ENCODE measurements at places on chromosomes 2 and 18.

DNA sequence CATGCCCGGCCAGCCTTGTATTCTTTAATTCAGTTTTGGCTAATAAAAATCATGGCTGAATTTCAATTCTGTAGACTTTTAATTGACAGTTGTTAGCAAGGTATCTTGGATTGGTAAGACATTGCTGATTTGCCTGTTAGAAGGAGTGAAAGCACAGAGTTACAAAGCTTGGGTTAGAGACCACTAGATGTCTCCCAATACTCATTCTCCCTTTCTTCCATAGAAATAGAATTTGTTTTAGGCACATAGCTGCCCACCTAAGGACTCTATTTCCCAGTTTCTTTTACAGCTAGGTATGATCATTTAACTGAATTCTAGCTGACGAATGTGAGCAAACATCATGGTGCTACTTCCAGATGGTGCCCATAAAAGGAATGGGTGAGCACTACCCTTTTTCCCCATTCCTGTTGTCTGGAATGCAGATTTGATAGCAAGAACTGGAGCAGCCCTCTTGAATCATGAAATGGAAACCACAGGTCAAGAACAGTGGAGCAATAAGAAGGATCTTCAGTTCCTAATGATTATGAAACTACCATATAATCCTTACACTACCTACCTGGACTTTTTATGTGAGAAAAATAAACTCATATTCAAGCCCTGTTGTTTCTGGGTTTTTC is 17.5 kb downstream of the PECR start:
- peak; percentile 34 for DNase-seq

DNA sequence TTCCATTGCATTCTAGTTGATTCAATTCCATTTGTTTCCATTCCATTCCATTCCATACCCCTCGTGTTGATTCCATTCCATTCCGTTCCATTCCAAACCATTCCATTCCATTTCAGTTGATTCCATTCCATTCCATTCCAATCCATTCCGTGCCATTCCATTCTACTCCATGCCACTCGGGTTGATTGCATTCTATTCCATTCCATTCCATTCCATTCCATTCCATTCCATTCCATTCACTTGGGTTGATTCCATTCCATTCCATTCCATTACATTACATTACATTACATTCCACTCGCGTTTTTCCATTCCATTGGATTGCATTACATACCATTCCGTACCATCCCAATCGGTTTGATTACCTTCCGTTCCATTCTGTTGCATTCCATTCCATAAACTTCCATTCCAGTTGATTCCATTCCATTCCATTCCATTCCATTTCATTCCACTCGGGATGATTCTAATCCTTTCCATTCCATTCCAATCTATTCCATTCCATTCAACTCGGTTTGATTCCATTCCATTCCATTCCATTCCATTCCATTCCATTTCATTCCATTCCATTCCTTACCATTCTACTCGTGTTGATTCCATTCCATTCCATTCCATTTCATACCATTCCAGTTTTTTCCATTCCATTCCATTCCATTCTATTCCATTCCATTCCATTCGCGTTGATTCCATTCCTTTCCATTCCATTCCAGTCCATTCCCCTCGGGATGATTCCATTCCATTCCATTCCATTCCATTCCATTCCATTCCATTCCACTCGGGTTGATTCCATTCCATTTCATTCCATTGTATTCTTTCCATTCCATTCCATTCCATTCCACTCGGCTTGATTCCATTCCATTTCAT is 1140.4 kb downstream of the RPIA start:
- no peak for DNase-seq

- DNase-seq: peak; percentile 92
Measured at GRCh38 chr2:118059919-118060478, 28.3 kb upstream of the INSIG2 start.

- DNase-seq: peak; percentile 18
Measured at GRCh38 chr2:199922856-199923255, 11.8 kb downstream of the C2orf69 start.

- peak; percentile 77 for DNase-seq
Measured at GRCh38 chr2:174802459-174802858, 38.2 kb upstream of the CHRNA1 start.

GRCh38 chr2:225735844-225736243 is 336.3 kb downstream of the NYAP2 start:
- DNase-seq: peak; percentile 66

- peak; percentile 58 for DNase-seq
Measured at GRCh38 chr18:49747876-49748275, 65.5 kb downstream of the ACAA2 start.

GRCh38 chr2:160372585-160372984 is 121.0 kb downstream of the RBMS1 start:
- peak; percentile 71 for DNase-seq

GRCh38 chr18:31487246-31488015 is 10.5 kb upstream of the DSG2 start:
- DNase-seq: peak; percentile 88

GRCh38 chr18:36885981-36886380 is 57.1 kb downstream of the KIAA1328 start:
- DNase-seq: no peak

GRCh38 chr2:28002181-28002580 is 111.7 kb downstream of the BABAM2 start:
- no peak for DNase-seq

DNA sequence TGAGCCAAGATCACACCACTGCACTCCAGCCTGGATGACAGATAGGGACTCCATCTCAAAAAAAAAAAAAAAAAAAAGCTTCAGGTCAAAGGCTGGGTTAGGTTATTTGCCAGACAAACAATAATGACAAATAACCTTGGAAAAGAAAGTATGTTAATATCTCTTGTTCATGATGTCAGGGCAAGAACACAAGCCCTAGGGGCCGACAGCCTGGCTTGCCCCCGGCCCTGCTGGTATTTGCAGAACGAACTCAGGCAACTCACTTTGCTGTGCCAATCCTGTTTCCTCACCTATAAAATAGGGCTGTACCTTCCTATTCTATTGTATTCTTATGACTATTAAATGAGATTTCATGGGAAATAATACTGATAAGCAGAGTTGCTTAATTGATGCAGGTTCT is 75.4 kb upstream of the CDC42EP3 start:
- DNase-seq: no peak

- DNase-seq: no peak
Measured at GRCh38 chr18:43398601-43399000, 121.3 kb upstream of the SYT4 start.

DNA sequence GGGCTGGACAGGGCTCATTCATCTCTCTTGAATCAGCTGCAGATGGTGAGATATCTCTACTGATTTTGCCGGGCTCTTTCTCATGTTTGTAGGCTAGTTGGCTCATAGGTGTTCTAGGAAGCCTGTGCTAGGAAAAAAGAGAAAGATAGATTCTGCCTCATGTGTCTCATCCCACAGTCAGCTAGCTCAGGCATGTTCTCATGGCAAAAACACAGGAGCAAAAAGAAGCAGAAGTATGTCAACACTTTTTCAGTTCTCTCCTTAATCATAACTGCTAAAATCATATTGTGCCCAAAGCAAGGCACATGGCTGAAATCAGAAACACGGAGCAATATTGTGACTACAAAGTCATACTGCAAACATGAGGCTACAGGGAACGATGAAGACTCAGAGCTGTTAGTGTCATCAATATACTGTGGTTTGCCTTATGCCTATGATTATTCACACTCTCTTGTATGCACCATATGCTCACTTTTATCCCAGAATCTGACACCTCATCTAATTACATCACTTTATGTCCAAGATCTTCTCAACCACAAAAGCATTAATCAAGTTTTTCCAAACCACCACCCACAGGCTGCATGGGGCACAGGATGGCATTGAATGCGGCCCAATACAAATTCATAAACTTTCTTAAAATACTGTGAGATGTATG is 571.9 kb upstream of the CNTNAP5 start:
- DNase-seq: no peak

- no peak for DNase-seq
Measured at GRCh38 chr2:207265869-207266268, 100.1 kb upstream of the KLF7 start.

DNA sequence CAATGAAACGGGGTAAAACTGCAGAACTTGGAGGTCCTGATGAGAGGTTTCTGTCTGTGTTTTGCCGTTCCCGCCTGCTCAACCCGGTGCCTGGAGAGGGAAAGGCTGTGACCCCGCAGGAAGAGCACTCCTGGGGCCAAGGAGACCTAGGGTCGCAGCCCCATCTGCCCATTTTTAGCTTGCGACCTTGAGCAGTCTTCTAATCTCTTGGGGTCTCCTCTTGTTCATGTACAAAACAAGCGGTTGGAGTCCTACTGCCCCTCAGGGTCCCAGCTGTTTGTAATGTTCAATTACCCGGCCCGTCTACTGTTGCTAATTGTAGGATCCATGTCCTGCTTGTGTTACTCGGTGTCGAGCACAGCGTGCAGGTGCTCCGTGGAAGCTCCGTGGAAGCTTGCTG is 104.5 kb downstream of the PTGR3 start:
- DNase-seq: no peak

GRCh38 chr2:187679454-187679853 is 125.2 kb upstream of the TFPI start:
- DNase-seq: peak; percentile 5

DNA sequence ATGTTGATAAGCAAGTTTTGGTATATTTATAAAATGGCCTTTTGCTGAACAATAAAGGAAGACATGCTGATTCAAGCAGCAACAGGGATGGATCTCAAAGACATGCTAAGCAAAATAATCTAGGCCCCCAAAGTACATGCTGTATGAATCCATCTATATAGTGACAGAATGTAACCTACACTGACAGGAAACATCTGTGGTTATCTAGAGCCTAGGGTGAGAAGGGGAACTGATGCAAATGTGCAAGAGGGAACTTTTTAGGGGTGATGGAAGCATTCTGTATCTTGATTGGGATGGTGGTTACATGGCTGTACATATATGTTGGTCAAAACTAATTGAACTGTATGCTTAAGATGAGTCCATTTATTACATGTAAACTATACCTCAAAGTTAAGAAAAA is 24.2 kb downstream of the CNRIP1 start:
- no peak for DNase-seq

DNA sequence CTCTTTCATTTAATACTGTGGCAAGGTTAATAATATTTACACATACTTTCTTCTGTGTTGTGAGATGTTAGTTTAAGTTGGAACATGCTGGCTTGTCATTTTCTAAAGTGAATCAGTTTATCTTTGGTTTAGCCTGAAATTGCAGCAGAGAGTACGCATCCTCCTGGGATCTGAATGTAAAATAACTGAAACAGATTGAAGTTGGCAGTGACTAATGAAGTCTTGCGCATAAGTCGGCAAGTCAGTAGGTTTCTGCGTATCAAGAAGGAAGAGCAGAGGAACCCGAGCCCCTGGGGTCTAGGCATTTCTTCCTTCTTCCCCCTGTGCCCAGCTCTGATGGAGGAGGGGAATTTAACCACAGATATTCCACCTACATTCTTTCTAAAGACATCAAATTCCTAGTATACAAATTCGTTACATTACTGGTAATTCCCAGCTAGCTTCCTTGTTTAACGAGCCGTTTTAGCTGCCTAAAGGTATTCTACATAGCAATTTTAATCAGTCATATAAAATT is 392.1 kb upstream of the RAB12 start:
- peak; percentile 16 for DNase-seq

- no peak for DNase-seq
Measured at GRCh38 chr2:43430489-43430888, 165.3 kb downstream of the THADA start.

DNA sequence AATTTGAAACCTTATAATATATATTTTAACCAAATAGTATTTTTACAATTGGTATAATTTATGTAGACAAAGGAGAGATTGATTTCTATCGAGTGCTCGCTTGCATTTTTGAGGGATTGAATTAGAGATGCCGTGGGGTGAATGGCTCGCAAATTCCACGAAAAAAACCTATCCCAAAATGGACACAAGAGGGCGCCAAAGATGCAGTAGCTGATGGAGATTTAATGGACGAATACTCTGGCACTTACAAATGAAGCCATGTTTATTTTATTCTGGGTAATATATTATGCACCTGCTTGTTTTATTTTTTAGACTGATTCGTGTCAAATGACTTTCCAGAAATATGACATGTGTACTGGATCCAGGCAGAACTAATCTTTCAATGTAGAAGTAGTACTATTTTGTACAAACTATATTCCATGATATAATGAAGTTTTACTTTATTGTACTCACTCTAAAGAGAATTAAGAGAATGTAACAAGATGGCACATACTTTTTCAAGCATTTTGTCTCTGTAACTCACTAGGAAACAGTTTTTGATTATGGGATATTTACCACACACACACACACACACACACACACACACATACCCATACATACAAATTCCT is 505.4 kb downstream of the PLCL1 start:
- DNase-seq: peak; percentile 76

GRCh38 chr2:171163261-171163660 is 2.6 kb upstream of the TLK1 start:
- no peak for DNase-seq

- DNase-seq: peak; percentile 51
Measured at GRCh38 chr18:10928772-10929373, 220.5 kb downstream of the PIEZO2 start.

DNA sequence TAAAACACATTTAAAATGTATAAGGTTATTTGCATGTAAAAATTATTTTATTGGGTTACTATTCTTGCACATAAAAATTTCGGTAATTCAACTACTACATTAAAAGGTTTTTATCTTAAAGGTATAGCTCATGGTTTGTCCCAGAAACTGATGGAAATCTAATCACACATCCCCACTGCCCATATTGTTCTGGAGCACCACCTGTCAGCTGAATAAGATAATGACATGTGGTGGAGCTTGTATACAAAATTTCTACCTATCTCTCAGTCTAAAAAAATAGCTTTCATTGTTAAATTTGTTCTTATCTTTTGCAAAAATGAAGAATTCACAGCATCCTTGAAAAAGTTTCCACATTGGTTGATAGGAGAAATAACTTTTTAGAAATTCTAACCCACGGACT is 18.3 kb downstream of the ERBB4 start:
- peak; percentile 30 for DNase-seq

DNA sequence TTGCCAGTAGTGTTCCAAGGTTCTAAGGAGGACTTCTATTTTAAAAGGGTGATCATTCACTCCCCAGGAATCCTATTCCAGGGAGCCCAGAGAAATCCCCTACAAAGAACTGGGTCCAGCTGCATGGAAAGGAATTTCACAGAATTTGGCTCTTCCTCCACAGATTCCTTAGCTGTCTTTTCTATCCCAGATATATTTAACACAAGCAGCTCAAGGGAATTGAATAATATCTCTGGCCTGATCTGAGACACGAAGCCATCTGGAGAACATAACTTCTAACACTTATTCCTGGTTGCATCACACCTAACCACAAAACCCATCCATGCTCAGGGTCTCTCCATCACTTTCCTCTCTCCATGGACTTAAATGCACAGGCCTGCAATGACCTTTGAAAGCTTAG is 306.7 kb upstream of the ACVR2A start:
- DNase-seq: no peak

GRCh38 chr2:91974401-91975129 is 2896.7 kb upstream of the TEKT4 start:
- no peak for DNase-seq
